ENCODE measurements at places on chromosomes 2 and 18. TPM values are rescaled to one million over a fixed set of nuclear protein-coding genes. Genes with fewer than 3 reads are reported as not detected.

- no peaks in the 10 kb centered on the region for H3K27me3 ChIP-seq
- no peak for DNase-seq
- no peak overlapping the region for H3K27ac ChIP-seq
- H3K36me3 ChIP-seq, result no peaks in the 10 kb centered on the region
- H3K4me3 ChIP-seq, result no peak overlapping the region
These were observed 2.5 kb upstream of the SP100 start for GRCh38 chr2:230413479-230413878.

The HDAC4 gene
- 20.7 TPM for polyA plus RNA-seq

GRCh38 chr2:102601730-102602129, 17.6 kb upstream of the SLC9A2 start:
- no peak overlapping the region for H3K27ac ChIP-seq
- no peak overlapping the region for H3K4me3 ChIP-seq
- H3K36me3 ChIP-seq, result no peaks in the 10 kb centered on the region
- DNase-seq, result no peak
- no peaks in the 10 kb centered on the region for H3K4me1 ChIP-seq

DNA sequence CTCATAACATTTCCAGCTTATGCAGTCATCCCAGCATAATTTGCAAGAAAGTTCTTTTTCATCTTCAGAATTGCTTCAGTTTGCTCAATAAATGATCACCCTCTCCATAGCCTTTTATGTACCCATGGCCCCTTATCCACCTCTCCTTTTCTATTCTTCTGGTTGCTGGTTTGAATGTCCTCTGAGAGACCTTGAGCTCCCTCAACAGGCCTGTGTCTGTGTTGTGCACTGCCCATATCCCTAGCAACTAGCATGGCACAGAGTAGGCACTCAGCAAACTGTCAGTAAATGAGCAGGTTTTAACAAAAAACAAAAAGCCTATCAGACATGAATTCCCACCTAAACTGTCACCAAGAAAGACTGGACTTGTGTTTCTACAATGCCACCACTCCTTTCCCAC, 160.5 kb downstream of the AKAIN1 start:
- H3K27ac ChIP-seq, result no peak overlapping the region
- DNase-seq, result no peak
- no peaks in the 10 kb centered on the region for H3K36me3 ChIP-seq
- no peak overlapping the region for H3K4me3 ChIP-seq

The OR6B2 gene
- polyA plus RNA-seq, result not detected

The NEURL3 gene
- 0.57 TPM for polyA plus RNA-seq

The NUP35 gene
- 24.7 TPM for polyA plus RNA-seq

DNA sequence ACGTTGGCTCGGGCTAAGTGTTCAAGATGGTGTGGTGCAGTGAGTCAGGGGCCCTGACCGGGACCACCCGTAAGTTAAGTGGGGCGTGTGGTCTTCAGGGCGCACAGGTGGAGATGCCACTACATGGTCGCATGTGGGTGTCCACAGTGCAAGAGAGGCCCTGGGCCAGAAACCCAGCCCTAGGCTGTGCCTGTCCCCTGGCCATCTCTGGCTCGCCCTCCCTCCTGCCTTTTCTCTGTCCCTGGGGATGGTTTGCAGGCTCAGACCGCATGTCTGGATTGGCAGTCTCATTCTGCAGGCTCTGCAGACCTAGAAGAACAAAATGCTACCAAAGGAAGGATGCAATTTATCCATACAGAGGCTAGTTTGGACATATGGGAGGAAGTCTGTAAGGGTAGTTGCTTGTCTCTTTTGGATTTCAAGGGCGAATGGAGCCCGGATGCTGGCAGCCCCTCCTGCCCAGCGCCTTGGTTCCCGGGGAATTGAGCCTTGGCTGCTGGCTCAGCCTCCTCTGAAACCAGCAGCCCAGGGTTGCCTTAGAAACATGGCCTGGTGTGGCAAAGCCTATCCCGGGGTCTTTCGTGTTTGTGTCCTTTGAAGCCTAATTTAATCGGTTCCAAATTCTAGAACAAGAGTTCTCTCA, 417.5 kb upstream of the HS6ST1 start:
- no peaks in the 10 kb centered on the region for H3K27me3 ChIP-seq
- DNase-seq, result no peak
- H3K4me3 ChIP-seq, result peak overlapping the region; percentile 37
- H3K4me1 ChIP-seq, result peaks cover 35% of the 10 kb centered on the region
- no peaks in the 10 kb centered on the region for H3K36me3 ChIP-seq
- H3K27ac ChIP-seq, result no peak overlapping the region

DNA sequence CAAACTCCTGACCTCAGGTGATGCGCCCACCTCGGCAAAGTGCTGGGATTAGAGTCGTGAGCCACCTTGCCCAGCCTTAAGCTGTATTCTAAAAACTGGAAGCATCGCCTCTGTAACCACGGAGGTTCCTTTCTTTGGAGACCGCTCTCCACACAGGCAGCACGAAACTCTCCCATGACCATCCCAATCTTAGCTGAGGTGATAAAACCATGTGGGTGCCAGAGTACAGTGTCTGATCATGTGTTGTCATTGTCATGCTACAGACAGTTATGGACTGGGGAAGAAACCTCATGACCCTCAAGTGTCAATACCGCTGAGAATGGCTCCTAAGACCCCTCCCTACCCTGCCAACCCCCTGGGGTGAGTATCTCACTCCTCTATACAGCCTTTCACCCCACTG, 41.4 kb upstream of the EPG5 start:
- no peak overlapping the region for H3K27ac ChIP-seq
- H3K4me1 ChIP-seq, result no peaks in the 10 kb centered on the region
- H3K27me3 ChIP-seq, result no peaks in the 10 kb centered on the region
- DNase-seq, result no peak
- no peaks in the 10 kb centered on the region for H3K36me3 ChIP-seq
- no peak overlapping the region for H3K4me3 ChIP-seq

The KIF1A gene
- 449 TPM for polyA plus RNA-seq

GRCh38 chr2:216064014-216064630, 17.5 kb downstream of the PECR start:
- no peaks in the 10 kb centered on the region for H3K4me1 ChIP-seq
- no peak overlapping the region for H3K27ac ChIP-seq
- DNase-seq, result no peak
- no peaks in the 10 kb centered on the region for H3K27me3 ChIP-seq
- no peak overlapping the region for H3K4me3 ChIP-seq
- peaks cover 2% of the 10 kb centered on the region for H3K36me3 ChIP-seq

The CLEC4F gene
- polyA plus RNA-seq, result not detected

- H3K4me3 ChIP-seq, result no peak overlapping the region
- H3K4me1 ChIP-seq, result no peaks in the 10 kb centered on the region
- no peak for DNase-seq
- H3K36me3 ChIP-seq, result no peaks in the 10 kb centered on the region
These were observed 245.8 kb downstream of the DPP10 start for GRCh38 chr2:114688241-114688640.

DNA sequence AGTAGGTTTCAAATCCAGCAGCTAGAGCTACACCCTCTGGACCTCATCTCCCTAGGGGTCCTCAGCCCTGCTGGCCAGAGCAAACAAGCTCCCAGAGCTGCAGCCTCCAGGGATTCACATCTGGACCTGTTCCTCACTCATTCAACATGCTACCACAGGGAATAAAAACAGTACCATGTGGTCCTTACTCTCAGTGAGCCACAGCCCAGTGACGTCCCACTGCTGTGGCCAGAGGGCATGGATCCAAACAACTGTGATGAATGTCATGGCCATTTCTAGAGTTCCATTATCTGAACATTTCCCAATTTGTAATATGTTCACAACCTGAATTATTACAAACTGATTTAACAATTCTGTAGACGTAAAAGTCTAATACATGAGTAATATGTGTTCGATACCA, 177.9 kb downstream of the TRABD2A start:
- DNase-seq, result no peak
- no peaks in the 10 kb centered on the region for H3K36me3 ChIP-seq
- H3K27me3 ChIP-seq, result no peaks in the 10 kb centered on the region
- no peak overlapping the region for H3K4me3 ChIP-seq
- no peak overlapping the region for H3K27ac ChIP-seq
- no peaks in the 10 kb centered on the region for H3K4me1 ChIP-seq

The NEU2 gene
- polyA plus RNA-seq, result not detected

GRCh38 chr2:172113617-172114016, 10.9 kb upstream of the DLX2 start:
- H3K27ac ChIP-seq, result no peak overlapping the region
- H3K4me3 ChIP-seq, result no peak overlapping the region
- H3K27me3 ChIP-seq, result peaks cover 20% of the 10 kb centered on the region
- peaks cover under 1% of the 10 kb centered on the region for H3K4me1 ChIP-seq

The FRZB gene
- 33.4 TPM for polyA plus RNA-seq

DNA sequence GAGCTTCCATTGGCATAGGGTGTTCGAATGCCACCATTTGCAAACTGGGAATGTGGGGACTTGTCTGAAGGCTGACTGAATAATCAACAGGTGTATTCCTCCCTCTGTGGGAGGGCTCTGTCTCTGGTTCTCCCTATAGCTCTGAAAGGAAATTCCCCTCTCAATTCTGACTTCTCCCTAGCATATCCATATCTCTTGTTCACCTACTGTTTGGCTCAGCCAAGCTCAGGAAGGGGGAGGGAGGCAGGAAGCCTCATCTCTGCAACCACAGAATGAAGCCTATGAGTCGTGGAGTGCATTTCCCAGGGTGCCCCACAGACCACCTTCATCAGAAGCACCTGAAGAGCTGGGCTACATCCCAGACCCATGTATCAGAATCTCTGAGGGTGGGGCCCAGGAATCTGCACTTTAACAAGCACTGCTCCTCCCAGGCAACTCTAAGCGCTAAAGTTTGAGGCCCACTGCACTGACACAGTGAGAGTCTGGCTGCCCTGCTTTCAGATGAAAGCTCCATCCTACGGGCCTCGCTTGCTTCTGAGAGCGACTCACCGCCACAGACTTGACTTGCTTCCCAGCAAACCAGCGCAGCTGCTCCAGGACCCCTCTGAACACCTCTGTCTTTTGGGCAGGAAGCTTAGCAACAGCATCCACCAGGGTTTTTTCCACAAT, 32.0 kb downstream of the XDH start:
- no peak for DNase-seq
- H3K36me3 ChIP-seq, result no peaks in the 10 kb centered on the region
- no peak overlapping the region for H3K4me3 ChIP-seq
- H3K4me1 ChIP-seq, result no peaks in the 10 kb centered on the region
- no peaks in the 10 kb centered on the region for H3K27me3 ChIP-seq

DNA sequence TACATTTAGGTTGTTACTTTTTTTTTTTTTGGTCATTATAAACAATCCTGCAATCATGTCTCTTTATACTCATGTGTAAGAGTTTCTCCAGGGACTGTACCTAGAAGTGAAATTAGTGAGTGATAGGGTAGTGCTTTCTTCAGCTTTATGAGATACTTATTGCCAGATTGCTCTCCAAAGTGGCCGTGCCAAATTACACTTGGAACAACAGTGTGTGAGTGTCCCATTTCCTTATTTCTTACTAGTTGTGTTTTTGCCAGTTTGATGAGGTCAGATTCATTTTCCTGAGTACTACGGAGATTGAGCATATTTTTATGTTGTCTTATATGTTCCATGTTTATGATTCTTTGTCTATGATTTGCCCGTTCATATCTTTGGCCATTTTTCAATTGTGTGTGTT, 39.2 kb downstream of the GALNT1 start:
- no peaks in the 10 kb centered on the region for H3K27me3 ChIP-seq
- no peak overlapping the region for H3K27ac ChIP-seq
- no peaks in the 10 kb centered on the region for H3K36me3 ChIP-seq
- DNase-seq, result no peak

The POMC gene
- polyA plus RNA-seq, result 4.9 TPM

The CFAP65 gene
- 9.0 TPM for polyA plus RNA-seq

The THOC1 gene
- 61.0 TPM for polyA plus RNA-seq

The CRYBA2 gene
- 0.76 TPM for polyA plus RNA-seq

DNA sequence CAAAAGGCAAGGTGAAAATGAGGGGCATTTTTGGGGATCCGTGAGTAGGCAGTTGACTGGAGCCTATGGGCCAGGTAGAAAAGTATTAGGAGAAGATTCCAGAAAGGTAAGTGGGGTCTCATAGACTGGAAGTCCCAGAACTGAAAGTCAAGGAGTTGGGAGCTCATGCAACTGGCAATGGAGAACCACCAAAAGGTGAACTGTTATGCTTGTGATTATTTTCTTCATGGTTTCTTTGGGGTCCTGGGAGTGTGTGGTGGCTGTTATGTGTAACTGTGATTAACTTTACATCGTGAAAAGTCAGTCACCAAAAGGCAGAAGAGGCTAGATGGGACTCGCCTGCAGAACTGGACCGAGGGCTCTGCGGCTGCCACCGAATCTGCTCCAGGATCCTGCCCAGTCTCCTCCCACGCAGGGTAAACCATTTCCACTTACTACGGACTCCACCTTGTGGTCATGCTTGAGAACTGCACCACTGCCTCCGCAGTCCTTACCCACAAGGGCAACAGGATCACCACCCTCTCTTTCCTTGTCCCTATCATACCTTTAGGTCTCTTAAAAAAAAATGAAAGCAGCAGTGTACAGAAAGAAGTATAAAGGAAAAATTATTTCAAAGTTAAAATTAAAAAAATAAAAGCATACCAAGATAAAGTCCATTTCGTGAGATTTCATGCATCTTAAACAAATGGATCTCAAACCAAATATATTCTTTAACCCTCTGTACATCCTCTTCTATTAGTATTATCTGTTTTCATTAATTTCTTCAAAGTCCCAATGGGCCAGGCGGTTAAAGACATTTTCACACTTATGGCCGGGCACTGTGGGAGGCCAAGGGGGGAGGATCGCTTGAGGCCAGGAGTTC, 15.6 kb upstream of the CEP68 start:
- no peak overlapping the region for H3K27ac ChIP-seq
- H3K36me3 ChIP-seq, result no peaks in the 10 kb centered on the region
- no peak overlapping the region for H3K4me3 ChIP-seq
- H3K27me3 ChIP-seq, result no peaks in the 10 kb centered on the region
- H3K4me1 ChIP-seq, result peaks cover 4% of the 10 kb centered on the region

GRCh38 chr2:196399096-196399495, 227.7 kb upstream of the STK17B start:
- peak overlapping the region; percentile 22 for H3K27ac ChIP-seq
- no peaks in the 10 kb centered on the region for H3K4me1 ChIP-seq
- no peaks in the 10 kb centered on the region for H3K36me3 ChIP-seq
- no peaks in the 10 kb centered on the region for H3K27me3 ChIP-seq

- no peak for DNase-seq
- H3K4me1 ChIP-seq, result peaks cover 12% of the 10 kb centered on the region
- no peaks in the 10 kb centered on the region for H3K27me3 ChIP-seq
- no peaks in the 10 kb centered on the region for H3K36me3 ChIP-seq
- no peak overlapping the region for H3K4me3 ChIP-seq
- no peak overlapping the region for H3K27ac ChIP-seq
These were observed 129.4 kb upstream of the GLI2 start for GRCh38 chr2:120606280-120606679.

DNA sequence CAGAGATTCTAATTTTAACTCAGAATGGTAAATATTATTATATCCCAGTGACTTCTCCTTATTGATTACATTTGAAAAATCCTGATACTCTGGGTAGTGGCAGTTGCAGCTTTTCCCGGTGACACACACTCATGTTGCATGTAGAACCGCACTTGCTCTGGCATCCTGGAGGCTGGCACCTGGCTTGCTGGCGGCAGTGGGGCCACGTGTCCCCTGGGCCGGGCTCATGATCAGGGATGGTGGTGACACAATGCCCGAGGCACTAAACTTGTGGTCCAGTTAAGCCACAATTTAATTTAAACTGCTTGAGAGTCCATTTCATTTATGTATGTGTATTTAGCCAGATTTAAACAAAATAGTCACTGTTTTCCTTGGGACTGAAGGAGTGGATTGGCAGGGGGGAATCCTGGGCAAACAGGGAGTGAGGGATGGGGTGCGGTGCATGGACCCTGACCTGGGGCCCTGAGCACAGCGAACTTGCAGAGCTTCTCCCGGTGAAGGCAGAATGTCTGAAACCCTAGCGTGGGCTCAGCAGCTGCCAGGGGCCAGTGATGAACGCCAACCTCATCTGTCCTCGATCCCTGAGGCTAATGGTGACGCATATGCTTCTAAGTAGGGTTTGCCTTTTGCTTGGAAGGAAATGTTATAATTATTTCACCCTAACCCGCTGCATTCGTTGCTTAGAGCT, 50.0 kb downstream of the KCNG2 start:
- H3K36me3 ChIP-seq, result no peaks in the 10 kb centered on the region
- H3K27me3 ChIP-seq, result no peaks in the 10 kb centered on the region
- H3K27ac ChIP-seq, result no peak overlapping the region
